ENCODE measurements at places on chromosomes 1 and 21. TPM values are rescaled to one million over a fixed set of nuclear protein-coding genes. Genes with fewer than 3 reads are reported as not detected.

Gene KRTAP19-7
- total RNA-seq, result not detected

Gene AKIRIN1
- 45.8 TPM for total RNA-seq

Gene CFHR3
- total RNA-seq, result not detected

Gene ZRANB2
- total RNA-seq, result 85.0 TPM

Gene S1PR1
- total RNA-seq, result 225 TPM

Gene ARHGEF16
- 0.27 TPM for total RNA-seq

Gene AGTRAP
- total RNA-seq, result 31.9 TPM

Gene TRABD2B
- not detected for total RNA-seq

Gene CFAP141
- total RNA-seq, result not detected

Gene CLSTN1
- total RNA-seq, result 82.9 TPM
